ENCODE measurements at places on chromosomes 3 and 15.

- peak; percentile 72 for DNase-seq
Observed at GRCh38 chr3:11568503-11569155, 75.1 kb downstream of the VGLL4 start.

DNA sequence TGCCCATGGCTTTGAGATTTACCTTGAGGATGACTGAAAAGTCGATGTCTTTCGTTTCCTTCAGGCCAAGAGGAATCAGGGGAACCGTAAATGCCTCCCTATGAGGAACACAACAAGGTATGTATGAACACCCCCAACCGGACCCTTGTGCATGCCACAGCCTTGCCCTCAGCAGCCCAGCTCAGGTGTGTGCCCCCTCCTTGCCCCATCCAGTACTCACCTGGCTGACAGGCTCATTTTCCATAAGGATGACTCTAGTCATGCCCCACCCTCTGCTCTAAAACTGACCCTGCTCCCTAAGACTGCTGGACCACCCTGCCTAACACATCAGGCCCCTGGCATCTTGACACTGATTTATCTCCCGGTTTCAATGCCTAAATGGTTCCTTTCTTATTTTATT, 270.0 kb downstream of the GOLGA6L6 start:
- DNase-seq: no peak

DNA sequence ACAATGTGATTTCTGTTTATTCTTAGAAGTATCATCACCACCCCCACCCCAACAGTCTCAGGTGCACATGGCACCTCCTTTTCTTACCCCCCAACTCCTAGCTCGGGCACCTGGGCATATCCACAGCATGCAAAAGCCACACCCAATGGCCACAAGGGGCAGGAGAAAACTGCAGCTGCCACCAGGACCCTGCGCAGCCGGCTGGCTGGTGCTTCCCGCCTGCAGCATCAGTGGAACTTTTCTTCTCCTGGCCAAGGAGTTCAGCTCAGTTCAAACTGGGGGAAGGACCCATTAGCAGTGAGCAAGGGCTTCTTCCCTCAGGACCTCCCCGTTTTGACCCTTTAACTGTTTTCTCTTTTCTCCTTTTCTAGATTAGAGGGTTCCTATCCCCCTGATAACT, 44.8 kb downstream of the TM4SF18 start:
- no peak for DNase-seq

GRCh38 chr15:60363087-60363549, 34.7 kb downstream of the ANXA2 start:
- DNase-seq: no peak

- DNase-seq: no peak
Observed at GRCh38 chr3:143201870-143202752, 82.5 kb downstream of the CHST2 start.

GRCh38 chr3:65875393-65876027, 163.2 kb downstream of the MAGI1 start:
- no peak for DNase-seq

- no peak for DNase-seq
Observed at GRCh38 chr3:151686257-151686656, 47.5 kb upstream of the AADACL2 start.

GRCh38 chr15:39054128-39054732, 489.6 kb upstream of the RASGRP1 start:
- no peak for DNase-seq

DNA sequence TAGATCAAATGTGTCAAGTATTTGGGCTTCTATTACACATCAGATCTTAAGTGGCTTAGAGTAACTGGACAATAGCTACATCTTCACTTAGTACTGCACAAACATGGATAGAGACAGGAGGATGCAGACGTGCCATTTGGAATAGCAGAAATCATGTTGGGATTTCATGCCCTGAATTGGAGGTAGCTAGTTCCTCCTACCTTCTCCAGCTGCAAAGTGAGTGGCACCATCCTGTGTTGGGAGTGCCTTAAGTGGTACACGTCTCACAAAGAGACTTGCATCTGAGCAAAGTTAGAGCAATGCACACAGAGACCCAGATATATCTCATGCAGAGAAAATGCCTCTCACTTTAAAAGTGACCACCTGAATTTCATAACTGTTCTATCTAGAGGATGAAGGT, 136.5 kb downstream of the SSR3 start:
- no peak for DNase-seq

- no peak for DNase-seq
Observed at GRCh38 chr3:135158520-135158919, 363.5 kb downstream of the EPHB1 start.

DNA sequence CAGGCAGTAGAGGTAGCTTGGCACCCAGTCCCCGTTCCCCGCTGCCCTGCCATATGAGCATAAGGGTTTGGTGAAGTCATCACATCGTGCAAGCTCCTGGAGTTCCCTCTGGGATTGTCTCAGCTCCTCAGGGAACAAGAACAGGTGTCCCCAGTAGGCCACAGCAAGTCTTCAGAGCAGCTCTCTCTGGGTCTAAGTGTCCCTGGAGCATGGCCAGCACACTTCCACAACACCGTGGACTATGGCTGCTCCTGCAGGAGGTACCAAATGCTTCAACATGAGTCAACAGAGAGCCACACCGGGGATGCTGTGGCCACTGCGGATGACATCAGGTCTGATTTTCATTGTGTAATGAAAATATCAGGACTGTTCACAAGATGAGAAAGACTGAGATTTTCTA, 23.1 kb downstream of the ABHD6 start:
- DNase-seq: no peak

GRCh38 chr15:31219221-31219620, 107.4 kb upstream of the KLF13 start:
- no peak for DNase-seq

DNA sequence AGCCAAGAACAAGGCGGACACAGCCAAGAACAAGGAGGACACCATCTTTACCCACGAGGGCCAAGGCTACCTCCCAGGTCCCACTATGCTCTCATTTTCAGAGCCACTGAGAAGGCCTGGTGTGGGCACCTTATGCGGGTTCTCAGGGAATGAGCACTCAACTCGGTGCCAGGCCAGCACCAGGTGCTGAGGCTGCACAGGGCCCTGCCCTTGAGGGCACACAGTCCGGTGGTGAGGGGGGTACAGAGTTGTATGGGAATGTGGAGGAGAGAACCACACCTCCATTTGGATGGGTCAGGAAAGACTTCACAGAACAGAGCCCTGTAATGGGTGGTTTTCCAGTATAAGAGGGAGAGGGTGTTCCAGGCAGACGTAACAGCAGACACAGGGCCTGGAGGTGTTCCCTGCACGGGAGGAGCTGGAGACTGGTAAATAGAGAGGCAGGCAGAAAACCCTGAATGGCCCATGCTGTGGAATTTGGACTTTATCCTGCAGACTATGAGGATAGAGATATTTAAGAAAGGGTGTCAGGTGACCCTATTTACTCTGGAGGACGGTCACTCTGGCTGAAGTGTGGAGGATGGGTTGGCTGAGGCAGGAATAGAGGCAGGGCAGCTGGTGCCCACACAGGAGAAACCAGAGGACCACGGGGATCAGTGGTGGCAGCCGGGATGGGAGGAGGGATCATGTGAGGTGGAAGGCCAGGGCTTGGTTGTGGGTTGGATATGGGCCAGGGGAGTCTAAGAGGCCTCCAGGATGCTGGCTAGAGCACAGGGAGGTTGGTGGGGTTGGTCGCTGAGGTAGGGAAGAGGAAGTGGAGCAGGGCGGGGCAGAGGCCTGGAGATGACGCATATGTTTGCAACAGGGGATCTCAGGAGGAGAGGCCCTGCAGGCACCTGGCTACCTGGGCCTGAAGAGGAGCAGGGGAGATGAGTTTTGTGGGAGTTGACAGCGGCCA, 34.6 kb downstream of the CRABP1 start:
- DNase-seq: no peak

DNA sequence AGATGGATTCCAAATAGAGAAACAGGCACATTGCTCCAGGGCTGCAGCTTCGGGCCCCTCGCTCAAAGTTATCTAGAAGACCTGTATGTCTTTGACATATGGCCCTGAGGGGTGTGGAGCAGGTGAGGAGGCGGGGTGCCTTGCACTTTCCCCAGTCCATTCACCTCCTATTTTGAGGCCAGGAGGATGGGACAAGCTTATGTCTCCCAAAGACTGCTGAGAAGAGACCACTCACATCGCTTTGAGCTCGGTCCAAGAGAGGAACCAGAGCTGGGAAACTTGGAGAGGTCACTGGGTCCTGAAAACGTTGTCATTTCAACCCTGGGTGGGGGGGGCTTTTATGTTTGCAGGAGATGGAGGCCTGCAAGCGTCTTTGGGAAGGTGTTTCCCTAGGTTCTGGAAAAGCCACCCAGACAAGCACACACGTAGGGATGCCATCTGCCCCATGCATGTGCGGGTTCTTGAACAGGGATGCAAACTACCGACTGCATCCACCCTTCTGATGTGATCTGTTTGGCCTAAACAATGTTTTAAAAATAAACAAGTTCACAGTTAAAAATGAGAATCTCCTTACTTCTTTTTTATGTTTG, 33.7 kb upstream of the SYNM start:
- DNase-seq: no peak

DNA sequence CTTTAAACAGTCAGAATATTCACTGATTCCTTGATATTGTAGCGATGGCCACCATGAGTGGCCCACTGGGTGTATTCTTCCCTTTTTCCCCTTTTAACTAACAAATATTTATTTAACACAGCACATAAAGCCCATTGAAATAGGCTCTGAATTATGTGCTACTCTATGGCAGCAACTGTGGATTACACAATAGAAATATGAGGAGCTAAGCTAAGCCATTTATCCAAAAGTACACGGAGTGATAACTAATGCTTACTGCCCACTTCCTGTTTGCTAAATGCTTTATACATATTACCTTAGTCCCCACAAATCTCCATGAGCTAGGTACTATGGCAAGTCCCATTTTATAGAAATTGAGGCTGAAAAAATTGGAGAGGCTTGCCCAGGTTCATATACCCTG, 17.9 kb downstream of the ILDR1 start:
- DNase-seq: no peak

DNA sequence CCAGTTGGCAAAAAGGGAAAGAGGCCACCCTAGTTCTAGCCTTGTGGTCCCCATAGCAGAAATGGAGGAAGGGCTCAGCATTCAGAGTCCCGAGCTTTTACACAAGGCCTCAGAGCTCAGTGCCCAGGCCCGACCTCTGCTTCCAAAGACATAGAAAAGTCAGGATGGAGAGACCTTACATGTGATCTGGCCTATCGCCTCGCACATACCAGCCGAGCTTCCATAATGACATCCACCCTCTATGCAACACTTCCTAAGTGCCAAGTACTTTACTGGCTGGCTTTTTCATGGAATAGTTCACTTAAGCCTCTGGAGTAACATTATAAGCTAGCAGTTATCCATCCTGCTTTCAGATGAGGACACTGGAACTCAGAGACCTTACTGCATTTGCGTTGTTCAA, 275.9 kb downstream of the FAM43A start:
- DNase-seq: no peak

DNA sequence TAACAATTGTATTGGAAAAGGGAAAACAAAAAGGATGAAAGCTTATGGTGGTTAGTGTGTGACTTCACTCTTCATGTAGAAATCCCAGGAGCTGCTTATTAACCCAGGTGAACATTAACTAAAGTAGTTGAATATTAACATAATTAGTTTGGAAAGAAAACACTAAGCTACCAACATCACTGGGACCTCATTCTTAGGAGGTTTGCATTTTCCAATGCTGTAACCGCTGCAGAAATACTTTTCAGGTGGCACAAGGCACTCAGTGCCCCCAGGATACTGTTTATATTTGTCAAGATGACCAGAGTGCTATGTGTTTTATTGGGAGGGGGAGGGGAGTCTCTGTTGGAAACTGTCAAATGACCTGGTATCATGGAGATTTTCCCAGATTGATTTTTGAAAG, 25.9 kb upstream of the VILL start:
- no peak for DNase-seq

GRCh38 chr3:196412704-196413103, 19.5 kb downstream of the UBXN7 start:
- no peak for DNase-seq

DNA sequence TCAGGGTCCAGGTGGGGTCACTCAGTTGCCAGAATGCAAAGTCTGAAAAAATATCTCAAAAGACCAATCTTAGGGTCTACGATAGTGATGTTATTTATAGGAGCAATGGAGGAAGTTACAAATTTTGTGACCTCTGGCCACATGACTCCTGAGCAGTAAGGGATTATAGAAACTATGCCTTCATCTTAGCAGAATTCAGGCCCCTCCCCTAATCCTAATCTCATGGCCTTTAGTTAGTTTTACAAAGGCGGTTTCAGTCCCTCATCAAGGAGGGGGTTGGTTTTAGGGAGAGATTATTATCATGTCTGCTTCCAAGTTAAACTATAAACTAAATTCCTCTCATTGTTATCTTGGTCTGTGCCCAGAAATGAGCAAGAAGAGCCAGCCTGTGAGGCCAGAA, 5.9 kb upstream of the DCP1A start:
- no peak for DNase-seq

- DNase-seq: no peak
Observed at GRCh38 chr3:168049367-168049974, 46.3 kb downstream of the GOLIM4 start.

- DNase-seq: no peak
Observed at GRCh38 chr3:184258926-184259325, 2.4 kb downstream of the CAMK2N2 start.

DNA sequence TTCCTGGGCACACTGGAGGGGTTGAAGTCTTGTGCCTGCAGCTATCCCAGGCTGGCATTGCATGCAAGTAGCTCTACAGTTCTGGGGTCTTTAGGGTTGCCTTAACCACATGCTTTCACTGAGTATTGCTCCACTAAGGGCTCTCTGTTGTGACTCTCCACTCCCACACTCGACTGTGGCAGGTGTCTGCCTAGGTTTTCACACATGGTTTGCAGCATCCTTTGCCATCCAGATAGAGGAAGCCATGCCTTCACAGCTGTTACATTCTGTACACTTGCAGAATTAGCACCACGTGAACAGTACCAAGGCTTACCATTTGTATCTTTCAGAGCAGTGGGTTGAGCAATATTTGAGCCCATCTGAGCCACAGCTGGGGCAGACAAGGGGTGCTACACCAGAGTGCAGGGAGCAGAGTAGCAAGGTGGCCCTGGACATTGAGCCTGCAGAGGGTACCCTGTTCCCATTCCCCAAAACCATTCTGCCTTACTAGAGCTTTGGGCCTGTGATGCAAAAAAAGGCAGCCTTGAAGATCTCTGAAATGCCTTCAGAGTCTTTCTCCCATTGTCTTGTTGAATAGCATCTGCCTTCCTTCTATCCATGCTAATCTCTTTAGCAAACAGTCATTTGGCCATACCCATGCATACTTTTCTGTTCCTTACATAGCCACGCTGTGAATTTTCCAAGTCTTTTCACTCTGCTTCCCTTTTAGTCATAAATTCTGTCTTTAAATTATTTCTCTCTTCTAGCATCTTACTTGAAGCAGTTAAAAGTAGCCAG, 95.2 kb upstream of the PLCL2 start:
- no peak for DNase-seq

GRCh38 chr15:89792106-89792805, 16.1 kb downstream of the MESP2 start:
- no peak for DNase-seq

- DNase-seq: no peak
Observed at GRCh38 chr15:73983211-73983727, 8.8 kb downstream of the STOML1 start.

DNA sequence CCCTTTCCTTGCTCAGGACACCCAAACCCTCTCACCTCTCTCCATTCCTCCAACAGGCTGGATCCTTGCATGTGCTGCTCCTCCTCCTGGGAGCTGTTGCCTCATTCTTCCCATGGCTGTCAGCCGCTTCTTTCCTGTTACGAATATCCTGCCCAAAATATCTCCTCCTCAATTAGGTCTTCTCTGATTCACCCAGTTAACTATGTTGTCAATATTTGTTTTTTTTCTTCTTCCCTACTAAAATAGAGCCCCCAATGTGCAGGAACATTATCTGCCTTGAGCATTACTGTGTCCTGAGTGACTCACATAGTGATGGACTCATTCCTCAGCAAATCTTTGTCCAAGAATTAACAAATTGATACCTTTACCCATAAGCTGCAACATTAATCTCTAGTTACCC, 357.2 kb downstream of the CLSTN2 start:
- DNase-seq: peak; percentile 28
